Inflammatory macrophage (primary cell): ENCODE measurements at places on chromosomes 3 and 15.

DNA sequence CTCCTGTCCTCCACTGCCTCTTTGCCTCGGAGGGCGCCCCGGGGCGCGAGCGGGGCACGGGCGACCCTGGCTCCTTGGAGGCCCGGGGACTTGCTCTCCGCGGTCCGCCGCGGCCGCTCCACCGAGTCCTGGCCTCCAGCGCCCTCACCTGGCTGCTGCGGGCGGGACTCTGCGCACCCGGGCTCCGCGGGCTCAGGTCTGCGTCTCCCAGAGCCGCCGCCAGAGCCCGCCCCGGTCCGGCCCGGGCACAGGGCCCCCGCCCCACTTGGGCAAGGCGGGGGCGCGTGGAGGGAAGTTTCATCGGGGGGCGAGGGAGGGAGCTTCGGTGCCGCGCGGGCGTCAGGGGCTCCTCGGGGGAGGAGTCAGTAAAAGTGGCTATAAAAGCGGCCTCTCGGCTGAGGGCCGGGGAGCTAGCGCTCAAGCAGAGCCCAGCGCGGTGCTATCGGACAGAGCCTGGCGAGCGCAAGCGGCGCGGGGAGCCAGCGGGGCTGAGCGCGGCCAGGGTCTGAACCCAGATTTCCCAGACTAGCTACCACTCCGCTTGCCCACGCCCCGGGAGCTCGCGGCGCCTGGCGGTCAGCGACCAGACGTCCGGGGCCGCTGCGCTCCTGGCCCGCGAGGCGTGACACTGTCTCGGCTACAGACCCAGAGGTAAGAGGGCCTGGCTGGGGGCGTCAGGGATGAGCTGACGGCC lies at the start of gene CEMIP:
TSS of gene CEMIP (plus strand) at position 407 of the 694 bp plus-strand sequence. CDS start 94,510 bp downstream, outside the sequence.
- DNase-seq: no peak

DNA sequence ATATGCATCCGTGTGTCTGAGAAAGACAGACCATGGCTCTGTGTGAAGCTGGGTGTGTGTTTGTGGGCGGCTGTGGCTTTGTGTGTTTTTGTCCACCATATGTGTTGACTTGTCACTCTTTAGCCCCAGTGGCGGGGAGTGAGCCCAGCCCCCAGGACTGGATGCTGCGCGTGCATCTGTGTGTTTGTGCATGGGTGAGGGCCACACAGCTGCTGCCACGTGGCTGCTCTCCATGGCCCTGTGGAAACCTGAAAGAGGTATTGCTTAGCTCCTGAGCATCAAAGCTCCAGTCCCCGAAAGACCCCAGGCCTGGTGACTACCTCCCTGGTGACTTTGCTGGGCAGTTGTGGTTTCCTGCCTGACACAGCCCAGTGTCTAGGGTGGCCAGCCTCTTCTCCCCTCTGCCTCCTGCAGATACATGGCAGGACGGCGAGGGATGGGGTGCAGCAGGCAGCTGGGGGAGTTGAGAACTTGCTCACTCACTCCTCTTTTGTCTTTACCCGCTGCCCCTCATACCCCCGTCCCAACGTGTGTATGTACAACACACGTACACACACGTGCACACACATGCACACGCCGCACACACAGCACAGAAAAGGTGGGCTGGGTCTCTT lies 6.5 kb downstream of the EPHB3 start:
- DNase-seq: no peak

- DNase-seq: no peak
Observed at GRCh38 chr3:46846624-46847542, 16.4 kb downstream of the MYL3 start.

DNA sequence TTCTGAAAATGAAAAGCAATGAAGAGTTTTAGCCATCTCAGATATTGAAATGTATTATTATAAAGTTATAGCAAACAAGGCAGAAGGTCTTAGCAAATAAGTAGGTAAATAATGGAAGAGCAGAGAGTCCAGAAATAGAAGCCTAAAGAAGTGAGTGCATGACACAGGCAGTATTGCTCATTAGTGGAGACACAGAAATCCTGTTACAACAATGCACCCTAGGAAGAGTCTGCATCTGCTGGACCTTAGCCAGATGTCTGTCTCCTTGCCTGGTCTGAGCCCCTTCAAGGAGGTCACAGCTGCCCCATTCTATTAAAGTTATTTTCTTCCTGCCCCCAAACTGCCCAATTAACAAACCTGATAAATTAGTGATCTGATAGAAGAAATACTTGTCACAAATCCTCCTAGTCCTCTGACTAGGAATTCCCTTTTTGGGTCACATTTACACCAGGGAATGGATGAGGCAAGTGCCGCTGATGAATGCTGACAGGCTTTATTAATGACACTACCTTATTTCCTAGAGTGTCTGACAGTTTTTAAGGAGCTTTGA lies 51.9 kb downstream of the HOMER2 start:
- DNase-seq: no peak

GRCh38 chr15:62975515-62975914 lies 67.0 kb upstream of the TPM1 start:
- no peak for DNase-seq
